BE2C (cell line): ENCODE measurements at places on chromosomes 13 and 19.

DNA sequence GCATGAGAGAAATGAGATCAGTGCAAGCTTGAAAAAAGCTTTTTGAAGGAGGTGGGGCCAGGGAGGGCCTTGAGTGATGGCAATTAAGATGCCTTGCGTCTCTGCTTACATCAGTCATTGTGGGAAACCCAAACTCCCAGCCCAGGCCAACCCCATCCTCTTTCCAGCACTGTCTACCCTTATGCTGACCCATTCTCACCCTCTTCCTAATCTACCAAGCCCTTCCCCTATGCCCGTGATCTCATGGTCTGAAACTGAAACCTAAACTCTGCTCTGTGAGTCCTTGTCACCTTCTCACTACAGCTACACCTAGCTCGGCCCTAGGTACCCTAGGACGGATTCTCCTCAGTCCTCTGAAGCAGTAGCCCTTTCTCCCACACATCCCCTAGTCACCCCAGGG is 36.0 kb upstream of the SERP2 start:
- no peak for DNase-seq

DNA sequence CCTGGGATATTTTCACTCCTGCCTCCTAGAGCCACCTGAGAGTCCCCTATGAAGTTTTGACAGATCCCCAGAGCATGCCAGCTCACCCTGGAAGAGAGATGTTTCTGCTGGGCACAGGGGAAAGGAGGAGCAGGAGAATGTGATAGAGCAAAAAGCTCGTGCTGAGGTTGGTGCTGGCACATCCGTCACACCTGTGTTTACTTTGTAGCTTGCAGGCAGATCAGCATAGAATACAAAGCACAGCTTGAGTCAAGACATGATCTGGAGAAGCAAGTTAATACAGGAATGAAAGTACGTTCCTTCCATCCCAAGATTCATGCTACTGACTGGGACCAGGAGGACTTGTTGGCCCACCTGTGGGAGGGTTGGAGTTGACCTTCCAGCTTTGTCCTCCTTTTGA is 46.1 kb downstream of the HSPH1 start:
- DNase-seq: no peak

DNA sequence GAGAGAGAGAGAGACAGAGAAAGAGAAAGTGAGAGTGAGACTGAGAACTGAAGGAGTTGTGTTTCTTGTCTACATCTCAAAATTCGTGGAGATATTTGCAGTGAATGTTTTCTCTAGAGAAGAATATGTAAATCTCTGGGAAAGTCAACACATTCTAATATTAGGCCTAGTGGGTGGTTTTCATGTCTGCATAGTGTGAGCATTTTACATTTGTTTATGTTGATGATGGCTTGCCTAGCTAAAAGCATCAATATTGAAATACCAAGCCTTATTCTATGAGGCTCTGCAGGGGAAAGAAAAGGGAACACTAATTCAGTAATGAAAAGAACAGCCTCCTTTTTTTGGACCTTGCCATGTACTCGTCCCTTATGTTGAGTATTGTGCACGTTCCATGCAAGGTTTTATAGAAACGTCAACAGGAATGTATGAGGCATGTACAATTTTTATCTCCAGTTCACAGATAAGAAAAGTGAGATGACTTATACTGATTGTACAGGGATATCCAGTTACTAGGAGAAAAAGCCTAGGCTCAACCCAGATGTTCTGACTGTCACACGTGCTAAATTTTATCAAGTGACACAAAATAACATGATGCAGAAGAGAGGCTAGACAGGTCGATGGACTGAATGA is 1288.9 kb upstream of the SLC10A2 start:
- DNase-seq: no peak

- peak; percentile 56 for DNase-seq
Observed at GRCh38 chr19:56838024-56838908, 2.3 kb downstream of the PEG3 start.

GRCh38 chr13:19622193-19622592 is 11.3 kb upstream of the MPHOSPH8 start:
- no peak for DNase-seq
